ENCODE measurements at places on chromosomes 1 and 21.

GRCh38 chr1:74641876-74642275, 31.7 kb downstream of the ERICH3 start:
- DNase-seq = no peak

- DNase-seq = no peak
These were observed 364.2 kb upstream of the ST6GALNAC5 start for GRCh38 chr1:76503100-76503499.

DNA sequence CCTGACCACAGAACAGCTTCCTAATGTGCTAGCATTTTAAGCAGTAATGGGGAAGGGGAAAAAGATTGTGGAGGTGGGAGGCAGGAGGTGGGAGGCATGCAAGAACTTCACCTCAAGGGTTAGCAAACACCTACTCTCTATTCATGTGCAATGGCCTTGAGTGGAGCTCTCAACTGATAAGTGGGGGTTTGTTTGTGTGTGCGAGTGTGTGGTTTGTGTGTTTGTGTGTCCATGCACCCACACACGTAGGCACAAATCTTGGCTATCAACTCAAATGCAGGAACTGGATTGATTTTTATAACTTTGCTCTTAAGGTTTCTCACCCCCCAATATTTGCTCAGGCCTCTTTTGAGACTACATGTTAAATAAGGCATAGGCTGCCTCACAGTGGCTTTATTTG, 78.6 kb downstream of the SYT6 start:
- DNase-seq = no peak

GRCh38 chr1:178267646-178268094, 173.8 kb downstream of the RASAL2 start:
- no peak for DNase-seq

DNA sequence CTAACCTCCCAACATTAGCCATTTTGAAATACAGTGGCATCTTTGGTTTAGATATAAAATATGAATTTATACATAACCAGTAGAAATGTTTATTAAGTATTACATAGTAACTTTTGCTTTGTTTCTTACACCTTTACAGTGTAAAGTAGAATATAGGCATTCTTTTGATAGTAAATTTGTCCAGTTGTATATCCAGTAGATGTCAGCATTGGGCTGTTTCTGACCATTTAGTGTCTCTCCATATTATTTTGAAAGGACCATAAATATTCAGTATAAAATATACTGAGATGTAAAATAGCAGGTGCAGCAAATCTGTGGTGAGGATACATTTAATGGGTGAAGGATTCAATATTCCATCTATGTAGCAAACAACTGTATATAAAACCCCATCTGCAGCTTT, 115.8 kb upstream of the ZRANB2 start:
- DNase-seq = no peak
